ENCODE measurements at places on chromosomes 11 and 22. TPM values are rescaled to one million over a fixed set of nuclear protein-coding genes. Genes with fewer than 3 reads are reported as not detected.
A peak's percentile ranks its signal among the peaks of the same experiment; 100 is the strongest.

- peak; percentile 43 for DNase-seq
Measured at GRCh38 chr11:81960443-81960842, 773.2 kb downstream of the FAM181B start.

- no peak for DNase-seq
Measured at GRCh38 chr11:131691181-131692041, 321.0 kb downstream of the NTM start.

Gene KIAA1671
- 23.2 TPM for polyA plus RNA-seq

DNA sequence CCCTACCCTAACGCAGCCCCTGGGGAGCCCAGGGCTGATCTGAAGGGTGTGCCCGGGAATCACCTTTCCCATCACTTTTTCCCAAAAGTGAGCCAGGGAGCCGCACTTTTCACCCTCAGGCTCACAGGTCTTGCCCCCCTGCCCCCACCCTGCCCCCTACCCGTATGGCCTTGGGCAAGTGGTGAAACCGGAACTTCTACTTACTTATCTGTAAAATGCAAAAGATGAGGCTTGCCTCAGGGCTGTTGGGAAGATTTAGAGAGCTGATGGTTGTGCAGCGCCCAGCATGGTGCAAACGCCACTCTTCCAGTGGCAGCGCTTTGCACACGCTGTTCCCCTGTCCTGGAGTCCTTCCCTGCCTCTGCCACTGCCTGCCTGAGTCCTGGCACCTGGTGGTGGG is 8.0 kb downstream of the SYT12 start:
- DNase-seq = no peak

DNA sequence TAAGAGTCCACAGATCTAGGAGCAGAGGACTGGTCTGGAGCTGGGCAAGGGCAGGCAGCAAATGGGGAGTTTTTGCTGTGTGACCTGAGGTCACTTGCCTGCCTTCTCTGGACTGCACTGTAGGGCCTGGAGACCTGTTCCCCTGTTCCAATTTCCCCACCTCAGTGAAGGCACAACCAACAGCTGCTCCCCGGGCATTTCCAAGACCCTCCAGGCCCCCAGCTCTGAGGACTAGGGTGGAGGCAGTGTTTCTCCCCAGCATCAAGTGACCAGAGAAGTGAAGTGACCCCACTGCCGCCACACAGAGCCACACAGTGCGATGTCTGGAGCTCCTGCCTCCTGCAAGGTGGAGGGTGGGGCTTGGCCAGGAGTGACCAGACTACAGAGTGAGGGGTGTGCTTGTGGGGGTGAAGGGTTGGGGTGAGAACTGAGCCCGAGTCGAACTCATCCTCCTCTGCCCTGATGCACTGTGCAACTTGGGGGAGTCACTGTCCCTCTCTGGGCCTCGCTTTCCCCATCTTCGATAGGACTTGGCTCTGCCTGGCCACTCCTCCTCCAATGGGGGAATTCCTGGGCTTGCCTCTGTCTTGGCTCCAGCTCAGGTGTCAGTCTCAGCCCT is 21.6 kb downstream of the P2RY2 start:
- no peak for DNase-seq

DNA sequence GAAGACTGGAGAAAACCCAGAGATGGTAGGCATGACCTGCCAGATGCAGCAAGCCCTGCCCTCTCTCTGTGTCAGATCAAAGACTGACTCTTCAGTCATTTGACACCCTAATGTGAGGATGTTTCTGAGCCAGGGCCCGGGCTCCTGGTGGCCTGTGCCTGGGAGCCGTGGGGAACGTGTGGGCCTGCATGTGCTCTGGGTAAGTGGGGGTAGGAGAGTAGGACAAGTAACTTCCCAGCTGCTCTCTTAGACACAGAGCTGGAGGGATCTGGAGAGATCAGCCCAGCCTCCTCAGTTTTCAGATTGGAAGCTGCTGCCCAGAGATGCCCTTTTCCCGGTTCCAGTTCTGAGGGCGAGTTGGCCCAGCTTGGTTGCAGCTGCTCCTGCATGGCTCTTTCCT is 110.8 kb downstream of the TEAD1 start:
- DNase-seq = no peak

DNA sequence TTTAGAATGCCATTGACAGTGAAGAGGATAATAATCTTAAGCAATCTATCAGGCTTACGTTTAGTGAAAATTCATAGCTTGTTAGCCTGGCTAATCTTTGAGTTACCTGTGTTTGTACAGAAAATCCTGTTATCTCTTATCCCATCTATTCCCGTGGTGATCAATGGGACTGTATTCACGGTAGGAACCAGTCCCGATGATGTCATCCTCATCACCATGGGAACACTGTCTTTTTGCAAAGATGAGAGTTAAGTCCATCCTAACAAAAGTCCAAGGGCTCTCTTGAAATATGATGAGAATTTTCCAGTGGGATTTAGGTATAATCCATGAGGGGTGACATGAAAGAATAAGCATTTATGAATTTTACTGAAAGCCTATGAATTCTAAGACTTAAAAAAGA is 762.2 kb downstream of the ETS1 start:
- no peak for DNase-seq
